ENCODE measurements at places on chromosomes 4 and X. TPM values are rescaled to one million over a fixed set of nuclear protein-coding genes. Genes with fewer than 3 reads are reported as not detected.

The NR3C2 gene
- total RNA-seq, result 5.7 TPM

The TCEAL2 gene
- 33.4 TPM for total RNA-seq

The TMEM144 gene
- total RNA-seq, result 2.4 TPM

The RTL3 gene
- not detected for total RNA-seq

The F11 gene
- not detected for total RNA-seq

The S100G gene
- not detected for total RNA-seq

The UGT8 gene
- total RNA-seq, result 4.5 TPM

The HAND2 gene
- total RNA-seq, result not detected

The PLAC8 gene
- 0.41 TPM for total RNA-seq

The GPRASP3 gene
- total RNA-seq, result 62.0 TPM

The HHIP gene
- 0.82 TPM for total RNA-seq

- no peak for DNase-seq
These were observed 104.6 kb upstream of the IGFBP7 start for GRCh38 chr4:57214654-57215411.

- no peak for DNase-seq
These were observed 7.5 kb upstream of the LHFPL1 start for GRCh38 chrX:112687189-112687691.

- no peak for DNase-seq
These were observed 477.5 kb downstream of the SPRY1 start for GRCh38 chr4:123874063-123874462.

- DNase-seq, result no peak
These were observed 788.4 kb downstream of the RPA4 start for GRCh38 chrX:97672138-97672537.

DNA sequence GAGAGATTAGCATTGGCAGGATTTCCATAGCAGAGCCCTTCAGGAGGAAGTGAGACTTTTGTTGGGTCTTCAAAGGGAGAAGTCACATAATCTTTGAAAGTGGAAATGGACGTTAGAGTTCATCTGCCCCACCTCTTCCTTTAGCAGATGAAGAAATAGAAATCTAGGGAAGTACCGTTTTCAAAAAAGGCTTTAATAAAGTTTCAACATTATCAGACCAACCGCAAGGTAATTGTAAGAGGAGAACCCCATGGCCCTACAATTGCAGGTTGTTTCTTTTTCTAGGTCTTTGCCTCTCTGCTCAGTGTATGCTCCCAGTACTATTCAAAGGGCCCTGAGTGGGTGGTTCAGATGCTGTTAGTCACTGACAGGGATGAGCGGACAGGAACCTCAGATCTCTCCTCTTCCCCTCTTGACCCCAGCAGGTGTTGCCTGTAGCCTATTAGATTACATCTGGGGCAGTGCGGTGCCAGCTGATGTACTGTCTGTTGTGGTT, 48.6 kb upstream of the AP1S2 start:
- DNase-seq, result no peak

- no peak for DNase-seq
These were observed 2126.4 kb upstream of the TENM3 start for GRCh38 chr4:180116840-180117239.

DNA sequence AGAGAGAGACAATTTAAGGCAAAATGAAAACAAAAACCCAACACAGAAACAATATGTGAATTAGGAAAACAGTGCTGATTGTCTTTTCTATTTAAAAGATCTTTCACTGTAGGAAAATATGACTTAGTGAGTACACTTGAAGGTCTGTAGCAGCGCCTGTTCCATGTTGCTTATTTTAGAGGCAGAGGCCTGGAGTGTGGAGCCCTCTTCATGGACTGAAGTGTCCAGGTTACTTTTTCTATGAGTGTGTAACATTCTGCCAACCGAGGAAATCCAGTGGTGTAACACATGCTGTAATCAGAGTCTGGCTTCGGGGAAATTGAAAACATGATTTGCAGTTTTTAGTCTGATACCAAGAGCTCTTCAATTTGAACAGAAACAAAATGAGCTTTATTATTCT, 64.0 kb upstream of the GPRIN3 start:
- no peak for DNase-seq

DNA sequence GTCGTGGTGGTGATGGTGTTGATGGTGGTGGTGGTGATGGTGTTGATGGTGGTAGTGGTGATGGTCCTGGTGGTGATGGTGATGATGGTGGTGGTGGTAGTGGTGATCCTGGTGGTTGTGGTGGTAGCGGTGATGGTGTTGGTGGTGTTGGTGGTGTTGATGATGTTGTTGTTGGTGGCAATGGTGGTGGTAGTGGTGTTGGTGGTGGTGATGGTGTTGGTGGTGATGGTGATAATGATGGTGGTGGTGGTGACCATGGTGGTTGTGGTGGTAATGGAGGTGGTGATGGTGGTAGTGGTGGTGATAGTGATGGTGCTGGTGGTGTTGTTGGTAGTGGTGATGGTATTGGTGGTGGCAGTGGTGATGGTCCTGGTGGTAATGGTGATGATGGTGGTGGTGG, 49.1 kb downstream of the TLR10 start:
- DNase-seq, result no peak

- DNase-seq, result no peak
These were observed 159.1 kb downstream of the AFF2 start for GRCh38 chrX:148659481-148659880.

GRCh38 chrX:154735695-154736393, 15.0 kb downstream of the GAB3 start:
- DNase-seq, result no peak

- DNase-seq, result no peak
These were observed 20.5 kb upstream of the ZNF81 start for GRCh38 chrX:47815901-47816845.

DNA sequence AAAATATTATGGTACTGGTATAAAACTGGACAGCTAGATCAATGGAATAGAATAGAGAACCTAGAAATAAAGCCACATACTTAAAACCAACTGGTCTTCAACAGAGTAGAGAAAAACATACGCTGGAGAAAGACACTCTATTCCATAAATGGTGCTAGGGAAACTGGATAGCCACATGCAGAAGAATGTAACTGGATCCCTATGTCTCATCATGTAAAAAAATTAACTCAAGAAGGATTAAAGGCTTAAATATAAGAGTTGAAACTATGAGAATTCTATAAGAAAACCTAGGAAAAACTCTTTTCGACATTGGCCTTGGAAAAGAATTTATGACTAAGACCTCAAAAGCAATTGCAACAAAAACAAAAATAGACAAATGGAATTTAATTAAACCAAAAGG, 114.6 kb downstream of the PCDH18 start:
- DNase-seq, result no peak

- no peak for DNase-seq
These were observed 538.2 kb downstream of the KCNIP4 start for GRCh38 chr4:21410372-21410771.

DNA sequence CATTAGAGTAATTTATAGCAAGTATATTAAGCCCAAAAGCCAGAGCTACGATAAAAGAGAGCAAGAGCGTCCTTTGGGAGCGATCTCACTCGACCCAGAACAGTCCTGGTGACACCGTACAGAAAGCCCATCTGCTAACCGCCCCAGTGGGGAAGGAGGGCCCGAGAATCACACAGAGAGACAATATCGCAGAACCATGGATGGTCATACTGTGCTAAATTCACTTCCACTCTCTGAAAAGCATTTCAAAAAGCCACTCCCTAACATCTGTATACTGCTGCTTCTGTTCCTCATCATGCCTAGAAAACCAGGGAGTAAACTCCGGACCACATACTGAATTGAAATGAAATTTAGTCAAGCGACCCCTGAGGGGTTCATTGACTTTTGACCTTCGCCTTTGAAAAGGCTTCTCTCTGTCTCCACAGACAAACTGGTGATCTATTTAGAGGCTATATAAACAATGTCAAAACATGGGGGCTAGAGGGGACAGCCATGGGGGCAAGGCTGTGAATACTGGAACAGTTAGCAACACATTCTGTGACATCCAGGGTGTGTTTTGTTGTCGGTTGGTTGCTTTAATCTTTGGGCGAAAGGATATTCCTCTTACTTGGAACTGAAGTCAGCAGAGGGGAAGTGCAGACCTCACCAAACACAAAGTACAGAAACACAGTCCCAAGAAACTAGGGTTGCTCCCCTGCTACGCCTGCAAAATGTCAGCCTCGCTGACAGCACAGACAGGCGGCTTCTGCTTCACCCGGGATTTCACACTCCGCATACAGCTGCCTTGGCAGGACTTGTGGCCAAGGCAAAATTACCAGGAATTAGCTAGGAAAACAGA, 129.0 kb upstream of the RASGEF1B start:
- DNase-seq, result no peak

GRCh38 chr4:111698361-111698760, 446.9 kb upstream of the FAM241A start:
- DNase-seq, result no peak

- no peak for DNase-seq
These were observed 512.3 kb downstream of the FAT4 start for GRCh38 chr4:125826801-125827695.

DNA sequence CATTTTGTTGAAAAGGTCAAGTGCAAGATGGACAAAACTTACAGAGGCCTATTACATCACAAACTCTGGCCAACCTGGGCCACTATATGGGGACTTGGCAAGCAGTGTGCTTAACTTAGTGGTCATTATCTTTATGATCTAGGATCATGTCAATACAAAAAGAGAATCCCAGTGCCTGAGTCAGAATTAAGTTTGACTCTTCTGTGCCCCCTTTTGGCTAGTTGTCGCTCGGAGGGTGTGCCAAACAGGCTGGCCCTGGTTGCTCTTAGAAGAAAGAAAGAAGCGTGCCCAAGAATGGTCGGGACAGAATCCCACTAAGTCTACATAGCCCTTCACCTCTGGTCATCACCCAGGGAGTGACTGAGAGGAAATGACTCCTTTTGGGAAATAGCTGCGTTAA, 100.1 kb downstream of the EIF4E start:
- no peak for DNase-seq

GRCh38 chrX:155434906-155435743, 23.3 kb downstream of the F8A3 start:
- DNase-seq, result no peak

DNA sequence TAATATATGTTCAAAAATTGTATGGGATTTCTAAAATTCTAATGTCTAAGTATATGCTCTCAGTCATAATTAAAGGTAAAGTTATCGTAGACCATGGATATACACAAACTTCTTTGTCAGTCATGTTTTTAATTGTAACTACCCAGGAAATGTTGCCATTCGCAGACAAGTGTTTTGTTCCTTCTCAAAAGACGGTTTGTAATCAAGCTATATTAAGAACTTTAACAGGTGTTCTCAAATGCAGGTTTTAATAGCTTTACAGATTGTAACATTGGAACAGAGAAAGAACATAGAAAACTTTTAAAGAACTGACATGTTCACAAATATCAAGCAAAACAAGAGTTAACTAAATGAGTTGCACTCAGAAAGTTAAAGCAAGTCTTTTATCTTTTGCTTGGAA, 58.9 kb downstream of the KDM5C start:
- no peak for DNase-seq

DNA sequence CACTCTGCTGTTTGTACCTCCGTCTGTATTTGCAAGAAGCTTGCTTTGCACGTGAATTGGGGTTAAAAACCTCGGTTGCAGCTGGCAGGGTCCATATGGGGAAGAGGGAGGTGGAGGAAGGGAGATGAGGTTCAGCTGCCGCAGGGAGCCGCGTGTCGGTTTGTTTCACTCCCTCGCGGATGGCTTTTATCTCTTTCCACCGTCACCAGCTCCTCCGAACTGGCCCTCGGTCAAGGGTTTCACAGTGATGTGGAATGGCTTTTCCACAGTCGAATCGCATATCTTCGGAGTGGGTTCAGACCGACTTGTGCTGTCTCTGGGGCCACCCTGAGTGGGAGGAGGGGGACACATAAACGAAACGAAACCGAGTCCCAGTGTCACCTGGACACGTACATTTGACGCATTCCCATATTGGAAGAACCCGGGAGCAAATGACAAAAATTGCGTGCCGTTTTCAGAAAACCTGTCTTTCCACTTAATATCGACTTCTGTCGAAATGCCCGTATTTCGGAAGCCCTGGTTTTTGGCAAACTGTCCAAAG, 929 bp downstream of the ZBTB33 start:
- no peak for DNase-seq

GRCh38 chr4:113144091-113144490, 94.6 kb downstream of the ANK2 start:
- DNase-seq, result no peak

DNA sequence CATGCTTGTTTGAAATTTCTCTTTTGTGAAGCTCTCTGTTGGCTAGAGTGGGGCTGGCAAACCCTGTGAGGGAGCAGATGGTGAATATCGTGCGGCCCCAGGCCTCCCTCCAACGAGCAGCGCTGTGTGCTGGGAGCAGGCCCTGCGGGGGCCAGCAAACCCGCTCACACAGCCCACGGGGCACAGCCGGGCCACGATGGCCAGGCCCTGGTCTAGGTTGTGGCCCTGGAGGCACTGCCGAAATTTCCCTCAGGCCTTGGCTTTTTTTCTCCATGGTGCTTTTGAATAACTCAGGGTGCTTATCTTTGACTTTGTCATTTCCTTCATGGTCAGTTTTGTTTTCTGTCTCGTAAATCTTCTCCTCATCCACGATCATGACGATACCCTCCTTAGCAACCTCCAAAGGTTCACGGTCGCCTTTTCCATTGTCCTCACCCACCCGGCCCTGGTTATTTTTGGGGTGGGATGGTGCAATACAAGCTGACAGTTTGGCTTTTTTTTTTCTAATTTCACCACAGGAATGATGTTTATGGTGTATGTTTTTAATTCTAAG, 20.7 kb downstream of the PCGF3 start:
- DNase-seq, result no peak

DNA sequence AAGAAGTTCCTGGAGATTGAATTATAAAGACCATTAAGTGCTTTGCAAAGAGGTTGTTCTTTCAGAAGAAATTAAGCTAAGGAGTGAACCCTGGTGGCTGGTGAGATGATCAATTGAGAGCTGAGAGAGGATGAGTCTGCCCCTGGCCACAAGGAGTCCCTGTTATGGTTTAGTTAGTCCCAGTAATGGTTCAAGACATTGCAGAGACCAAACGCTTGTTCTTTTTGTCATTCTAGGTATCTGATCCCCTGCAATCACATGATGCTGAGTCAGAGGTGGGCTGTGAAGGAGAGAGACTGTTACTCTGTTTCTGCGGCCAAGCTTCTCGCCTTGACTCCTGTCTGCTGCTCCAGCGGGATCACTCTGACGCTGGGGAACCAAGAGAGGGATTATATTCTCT, 114.5 kb downstream of the GATB start:
- DNase-seq, result no peak

- DNase-seq, result no peak
These were observed 107.4 kb upstream of the STOX2 start for GRCh38 chr4:183797445-183798300.

DNA sequence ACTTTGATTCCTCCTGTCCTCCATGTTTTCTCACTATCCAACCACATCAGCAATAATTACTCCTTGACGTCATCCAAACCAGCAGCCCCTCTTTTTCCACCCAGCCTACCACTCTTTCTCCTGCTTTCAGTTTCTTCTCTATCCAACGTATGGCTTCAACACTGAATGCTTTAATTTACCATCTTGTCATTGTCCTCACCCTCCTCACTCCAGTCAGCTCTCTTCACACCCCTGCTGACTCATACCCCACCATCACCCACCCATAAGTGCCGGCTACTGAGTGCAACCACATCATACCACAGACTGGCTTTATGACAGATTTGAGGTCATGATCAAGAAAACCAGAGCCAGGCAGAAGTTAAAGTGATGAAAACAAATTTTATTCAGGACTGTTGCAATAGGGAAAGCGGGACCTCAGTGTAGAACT, 9.8 kb upstream of the ANXA5 start:
- no peak for DNase-seq

Data from frontal cortex (tissue), 4 donors.